ENCODE measurements at places on chromosomes 1 and 21. TPM values are rescaled to one million over a fixed set of nuclear protein-coding genes. Genes with fewer than 3 reads are reported as not detected.

DNA sequence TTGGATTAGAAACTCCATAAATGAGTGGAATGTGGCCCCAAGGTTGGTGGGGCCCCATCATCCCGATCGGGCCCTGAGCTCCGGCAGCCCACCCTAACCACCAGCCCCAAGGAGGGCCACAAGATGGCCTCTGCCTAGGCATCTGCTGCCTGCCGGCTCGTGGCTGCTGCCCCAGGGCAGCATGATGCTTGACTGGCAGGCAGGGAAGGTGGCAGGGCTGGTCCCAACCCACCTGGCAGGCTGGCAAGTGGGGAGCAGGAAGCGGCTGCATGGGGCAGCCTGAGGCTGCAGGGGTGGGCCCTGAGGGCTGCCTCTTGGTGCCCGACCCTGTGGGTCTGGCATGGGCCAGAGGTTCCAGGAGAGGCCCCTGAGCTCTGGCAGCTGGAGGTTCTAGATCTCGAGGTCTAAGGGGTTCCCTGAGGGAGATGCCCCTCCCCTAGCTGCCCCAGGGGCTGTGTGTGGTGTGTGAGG, 760 bp upstream of the GJC2 start:
- no peak overlapping the region for H3K4me3 ChIP-seq
- no peak for DNase-seq
- peaks cover 30% of the 10 kb centered on the region for H3K36me3 ChIP-seq
- H3K27ac ChIP-seq = peak overlapping the region; percentile 66

DNA sequence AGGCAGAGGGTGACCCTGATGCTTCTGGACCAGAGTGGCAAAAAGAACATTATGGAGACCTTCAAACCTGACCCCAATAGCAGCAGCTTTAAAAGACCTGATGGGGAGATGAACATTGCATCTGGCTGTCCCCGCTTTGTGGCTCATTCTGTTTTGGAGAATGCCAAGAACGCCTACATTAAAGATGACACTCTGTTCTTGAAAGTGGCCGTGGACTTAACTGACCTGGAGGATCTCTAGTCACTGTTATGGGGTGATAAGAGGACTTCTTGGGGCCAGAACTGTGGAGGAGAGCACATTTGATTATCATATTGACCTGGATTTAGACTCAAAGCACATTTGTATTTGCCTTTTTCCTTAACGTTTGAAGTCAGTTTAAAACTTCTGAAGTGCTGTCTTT, 45.8 kb downstream of the TRAF5 start:
- no peak overlapping the region for H3K4me3 ChIP-seq
- H3K36me3 ChIP-seq = no peaks in the 10 kb centered on the region
- no peaks in the 10 kb centered on the region for H3K4me1 ChIP-seq
- DNase-seq = no peak

DNA sequence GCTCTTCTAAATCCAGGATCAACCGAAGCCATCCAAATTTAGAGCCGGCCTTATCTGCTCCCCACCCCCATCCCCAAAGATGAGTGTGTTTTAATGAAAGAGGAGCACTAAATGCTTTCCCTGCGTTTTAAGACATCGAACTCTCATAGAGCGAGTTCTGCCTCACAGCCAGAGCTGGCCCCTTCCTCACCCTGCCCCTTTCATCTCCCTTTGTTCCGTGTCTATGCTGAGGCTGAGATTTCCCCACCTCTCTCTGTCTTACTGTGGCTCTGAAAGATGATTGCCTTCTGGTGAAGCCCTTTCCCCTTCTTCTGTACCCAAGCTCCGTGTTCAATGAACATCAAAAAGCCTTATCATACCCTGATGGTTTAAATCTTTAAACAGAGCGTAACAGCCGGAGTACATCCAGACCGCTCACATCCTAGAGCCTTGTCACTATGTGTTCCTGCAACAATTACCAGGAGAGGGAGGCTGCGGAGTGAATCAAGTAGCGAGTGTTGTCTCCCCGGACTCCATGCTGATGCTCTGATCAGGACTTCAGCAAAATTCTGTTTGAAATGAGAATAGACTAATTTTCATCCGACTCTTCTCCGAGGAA, 110.1 kb downstream of the ZNF326 start:
- H3K4me1 ChIP-seq = no peaks in the 10 kb centered on the region
- H3K4me3 ChIP-seq = no peak overlapping the region
- no peak overlapping the region for H3K27ac ChIP-seq
- H3K27me3 ChIP-seq = peaks cover 3% of the 10 kb centered on the region

Gene FAM72C
- total RNA-seq = not detected

DNA sequence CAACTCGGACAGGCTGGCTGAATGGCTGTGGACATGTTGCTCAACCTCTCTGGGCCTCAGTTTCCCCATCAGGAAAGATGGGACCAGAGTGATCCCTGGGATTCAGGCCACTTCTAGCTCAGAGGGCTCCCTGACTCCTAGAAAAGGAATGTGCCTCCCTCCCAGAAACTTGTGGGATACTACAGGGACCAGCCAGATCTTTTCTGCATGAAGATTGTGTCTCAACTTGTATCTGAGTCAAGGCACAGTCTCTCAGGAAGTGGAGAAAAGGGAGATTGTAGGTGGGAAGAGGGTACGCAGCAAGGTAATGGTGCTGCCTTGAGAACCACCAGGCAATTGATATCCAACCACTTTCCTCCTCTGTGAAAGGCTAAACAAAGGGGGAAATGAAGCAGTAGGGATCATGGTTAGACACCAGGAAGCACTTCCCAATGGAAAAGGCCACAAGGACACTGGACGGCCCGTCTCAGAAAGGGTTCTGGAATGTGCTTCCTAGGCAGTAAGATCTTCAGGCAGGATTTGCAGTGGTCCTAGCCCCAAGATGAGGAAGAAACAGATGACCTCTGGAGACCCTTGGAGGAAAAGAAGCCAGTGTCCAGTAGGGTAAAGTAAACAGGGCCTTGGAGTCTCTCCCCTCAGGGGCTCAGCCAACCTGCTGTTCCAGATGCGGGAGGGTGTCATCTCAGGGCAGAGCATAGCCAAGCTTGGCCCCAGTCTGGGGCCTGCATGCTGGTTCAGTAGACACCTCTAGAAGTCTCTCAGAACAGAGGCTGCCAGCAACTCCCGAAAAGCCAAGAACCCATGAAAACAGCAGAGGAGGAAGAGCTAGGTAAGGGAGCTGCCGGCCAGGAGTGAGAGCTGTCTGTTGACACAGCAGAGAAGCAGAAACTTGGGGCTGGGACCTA, 16.8 kb downstream of the IFFO2 start:
- no peaks in the 10 kb centered on the region for H3K36me3 ChIP-seq
- DNase-seq = no peak
- H3K27me3 ChIP-seq = no peaks in the 10 kb centered on the region
- H3K4me3 ChIP-seq = no peak overlapping the region

Gene LACTBL1
- not detected for total RNA-seq

DNA sequence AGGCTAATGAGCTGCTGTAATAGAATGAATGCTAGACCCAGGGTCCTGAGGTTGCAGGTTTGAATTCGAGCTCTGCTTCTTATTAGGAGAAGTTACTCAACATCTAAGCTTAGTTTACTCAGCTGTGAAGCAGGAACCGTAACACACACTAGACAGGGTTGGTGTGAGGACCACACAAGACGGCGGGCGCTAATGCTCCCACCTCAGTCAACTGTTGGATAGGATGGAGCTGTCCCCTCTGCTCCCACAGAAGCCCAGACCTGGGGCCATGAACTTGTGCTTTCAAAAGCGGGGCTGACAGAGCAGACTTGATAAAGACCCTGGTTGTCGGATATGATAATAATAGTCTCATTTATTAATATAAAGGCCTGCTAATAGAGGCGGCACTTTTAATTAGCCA, 98.4 kb upstream of the CD34 start:
- no peaks in the 10 kb centered on the region for H3K4me1 ChIP-seq
- H3K27me3 ChIP-seq = no peaks in the 10 kb centered on the region
- H3K4me3 ChIP-seq = no peak overlapping the region

DNA sequence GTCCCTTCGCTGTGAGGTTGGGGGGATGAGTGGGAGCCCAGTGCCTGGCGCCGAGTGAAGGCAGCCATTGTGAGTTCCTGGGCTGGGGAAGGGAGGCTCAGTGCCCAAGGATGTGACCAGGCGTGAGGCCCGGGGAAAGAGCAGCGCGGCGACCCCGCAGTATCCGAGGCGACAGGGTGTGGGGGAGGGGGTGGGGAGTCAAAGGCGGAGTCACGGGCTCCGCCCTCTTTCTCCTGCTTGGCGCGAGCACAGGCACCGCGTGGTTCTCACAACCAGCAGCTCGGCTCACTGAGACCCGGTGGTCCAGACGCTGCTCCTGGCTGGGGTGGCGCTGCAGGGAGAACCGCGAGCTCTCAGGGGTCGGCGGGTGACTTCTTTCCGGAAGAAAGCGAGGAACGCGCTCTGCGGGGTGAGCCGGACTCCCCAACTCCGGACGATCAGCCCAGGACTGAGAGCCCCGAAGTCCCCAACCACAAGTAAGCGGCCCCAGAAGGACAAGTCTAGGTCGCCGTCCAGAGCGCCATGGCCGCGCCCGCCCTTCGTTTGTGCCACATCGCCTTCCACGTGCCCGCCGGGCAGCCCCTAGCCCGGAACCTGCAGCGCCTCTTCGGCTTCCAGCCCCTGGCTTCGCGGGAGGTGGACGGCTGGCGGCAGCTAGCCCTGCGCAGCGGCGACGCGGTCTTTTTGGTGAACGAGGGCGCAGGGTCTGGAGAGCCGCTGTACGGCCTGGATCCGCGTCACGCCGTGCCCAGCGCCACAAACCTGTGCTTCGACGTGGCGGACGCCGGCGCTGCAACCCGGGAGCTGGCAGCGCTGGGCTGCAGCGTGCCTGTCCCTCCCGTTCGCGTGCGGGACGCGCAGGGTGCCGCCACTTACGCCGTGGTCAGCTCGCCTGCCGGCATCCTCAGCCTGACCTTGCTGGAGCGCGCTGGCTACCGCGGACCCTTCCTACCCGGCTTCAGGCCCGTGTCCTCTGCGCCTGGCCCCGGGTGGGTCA, at the start of gene HPDL:
HPDL (plus strand) TSS at position 269 of the 997 bp plus-strand sequence; CDS start at position 523, 254 bp downstream.
- no peaks in the 10 kb centered on the region for H3K27me3 ChIP-seq
- no peaks in the 10 kb centered on the region for H3K36me3 ChIP-seq
- peaks cover 23% of the 10 kb centered on the region for H3K4me1 ChIP-seq
- peak; percentile 38 for DNase-seq

GRCh38 chr1:234515411-234515810, 36.4 kb upstream of the TARBP1 start:
- H3K4me3 ChIP-seq = no peak overlapping the region
- DNase-seq = no peak
- no peaks in the 10 kb centered on the region for H3K36me3 ChIP-seq
- H3K27me3 ChIP-seq = no peaks in the 10 kb centered on the region
- H3K4me1 ChIP-seq = peaks cover 44% of the 10 kb centered on the region
- peak overlapping the region; percentile 23 for H3K27ac ChIP-seq

- H3K4me1 ChIP-seq = no peaks in the 10 kb centered on the region
- no peak overlapping the region for H3K27ac ChIP-seq
- no peak overlapping the region for H3K4me3 ChIP-seq
- H3K36me3 ChIP-seq = no peaks in the 10 kb centered on the region
- H3K27me3 ChIP-seq = no peaks in the 10 kb centered on the region
Measured at GRCh38 chr1:182087304-182087703, 25.8 kb upstream of the ZNF648 start.

GRCh38 chr1:31809698-31810097, 6.1 kb downstream of the SPOCD1 start:
- no peaks in the 10 kb centered on the region for H3K36me3 ChIP-seq
- no peaks in the 10 kb centered on the region for H3K4me1 ChIP-seq
- no peak for DNase-seq
- no peak overlapping the region for H3K4me3 ChIP-seq

Gene BSND
- total RNA-seq = not detected

DNA sequence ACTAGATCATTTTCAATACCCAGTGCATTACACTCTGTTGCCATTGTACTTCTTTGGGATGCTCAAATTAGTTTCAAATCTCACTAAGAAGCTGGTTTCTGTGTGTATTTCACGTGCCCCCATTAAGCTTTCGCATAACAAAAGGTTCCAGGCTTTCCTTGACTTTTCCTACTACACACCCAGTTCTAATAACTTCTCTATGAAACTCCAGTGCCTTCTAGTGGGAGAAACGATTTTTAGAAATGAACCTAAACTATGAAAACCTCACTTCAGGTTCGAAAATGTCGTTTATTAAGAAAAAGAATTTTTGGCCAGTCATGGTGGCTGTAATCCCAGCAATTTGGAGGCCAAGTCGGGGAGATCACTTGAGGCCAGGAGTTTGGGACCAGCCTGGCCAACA, 2.8 kb downstream of the CFHR4 start:
- no peaks in the 10 kb centered on the region for H3K4me1 ChIP-seq
- DNase-seq = no peak
- no peaks in the 10 kb centered on the region for H3K27me3 ChIP-seq
- no peak overlapping the region for H3K4me3 ChIP-seq
- H3K36me3 ChIP-seq = no peaks in the 10 kb centered on the region

DNA sequence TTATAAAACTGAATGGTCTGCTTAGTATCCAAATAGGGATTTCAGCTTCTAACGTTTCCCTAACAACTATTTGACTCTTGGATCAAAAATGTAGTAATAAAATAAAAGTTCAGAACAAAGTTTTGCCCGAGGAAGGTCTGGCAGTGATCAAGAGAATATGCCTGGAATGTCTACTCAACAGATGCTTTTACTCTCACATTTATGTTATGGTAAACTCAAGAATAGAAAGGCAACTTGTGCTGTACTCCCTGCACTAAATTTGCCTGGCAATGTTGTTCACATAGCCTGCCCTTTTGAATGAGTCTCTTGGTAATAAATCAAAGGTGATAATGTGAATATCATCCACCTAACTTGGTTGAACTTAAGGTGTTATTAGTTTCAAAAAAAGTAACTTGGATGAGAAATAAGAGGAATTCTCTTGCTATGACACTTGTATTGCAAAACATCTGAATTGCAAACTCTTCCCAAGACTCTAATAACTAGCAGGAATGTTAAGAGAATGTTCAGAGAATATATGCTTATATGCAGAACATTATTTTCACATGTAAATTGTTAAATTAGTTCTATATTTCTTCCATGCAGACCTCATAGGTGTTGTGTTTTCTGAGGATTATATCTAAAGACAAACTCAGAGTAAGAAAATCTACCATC, 215.8 kb downstream of the COL24A1 start:
- no peak overlapping the region for H3K4me3 ChIP-seq
- no peaks in the 10 kb centered on the region for H3K4me1 ChIP-seq
- H3K27ac ChIP-seq = no peak overlapping the region

Data from gastrocnemius medialis (tissue), 4 donors.